ENCODE measurements at places on chromosomes 13 and 19.
A peak's percentile ranks its signal among the peaks of the same experiment; 100 is the strongest.

DNA sequence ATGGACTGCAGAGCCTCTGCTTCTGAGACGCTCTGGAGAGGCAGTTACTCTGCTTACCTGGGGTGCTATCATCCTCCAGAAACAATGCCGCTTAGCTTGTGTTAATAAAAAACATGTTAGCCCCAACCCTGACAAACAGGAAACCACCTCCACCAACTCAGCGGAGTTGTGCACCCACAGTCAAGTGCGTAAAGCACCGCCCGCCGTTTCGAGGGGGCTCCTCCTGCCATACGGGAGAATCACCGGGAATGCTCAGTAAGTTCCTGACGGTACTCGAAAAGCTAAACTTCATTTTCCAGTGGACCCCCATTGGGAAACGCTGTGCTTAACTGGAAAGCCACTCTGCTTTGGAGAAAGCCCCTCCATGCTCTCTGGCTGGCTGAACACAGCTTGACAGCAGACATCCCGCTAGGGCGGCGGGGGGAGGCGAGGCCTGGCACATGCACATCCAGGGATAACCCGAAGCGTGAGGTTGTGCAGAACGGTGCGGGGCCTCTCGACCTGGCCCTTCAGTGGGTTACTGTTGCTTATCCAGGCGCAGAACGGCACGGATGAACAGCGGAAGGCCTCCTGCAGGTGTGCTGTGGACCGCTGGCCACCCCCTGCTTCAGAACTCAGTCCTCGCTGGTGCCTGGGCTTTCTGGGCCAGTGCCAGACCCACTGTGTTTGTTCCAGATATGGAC, 17.1 kb downstream of the GAS6 start:
- DNase-seq: no peak

DNA sequence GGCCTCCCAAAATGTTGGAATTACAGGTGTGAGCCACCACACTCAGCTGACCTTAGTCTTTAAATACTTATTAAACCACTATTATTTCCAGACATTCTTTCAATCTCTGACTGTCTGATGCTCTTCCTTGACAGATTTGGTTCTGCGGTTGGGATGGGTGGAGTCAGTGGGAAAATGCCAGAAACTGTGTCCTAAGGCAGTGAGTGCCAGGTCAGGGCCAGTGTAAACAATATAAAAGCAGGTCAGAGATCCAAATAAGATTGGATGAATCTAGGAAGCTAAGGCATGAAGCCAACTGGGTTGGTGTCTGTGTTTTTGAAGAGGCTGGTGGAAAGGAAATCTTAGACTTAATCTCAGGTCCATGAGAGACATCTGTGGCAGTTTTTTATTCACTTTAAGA, 74.7 kb downstream of the KLF5 start:
- no peak for DNase-seq

DNA sequence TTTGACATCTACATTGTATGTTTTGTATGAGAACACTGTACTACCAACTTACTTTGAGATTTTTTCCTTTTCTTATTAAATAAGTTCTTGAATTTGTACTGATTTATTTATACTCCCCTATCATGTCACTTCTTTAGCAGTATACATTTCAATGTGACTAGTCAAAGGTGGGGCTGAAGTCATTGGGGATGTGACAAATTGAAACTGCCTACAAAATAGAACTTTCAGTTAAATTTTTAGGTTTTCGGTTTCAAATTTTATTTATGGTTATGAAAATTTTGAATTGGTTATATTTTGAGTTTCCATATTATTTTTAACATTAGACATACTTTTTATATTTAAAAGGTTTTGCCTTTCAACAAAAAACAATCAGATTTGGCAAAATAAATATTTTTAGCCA, 221.6 kb downstream of the NBEA start:
- no peak for DNase-seq

DNA sequence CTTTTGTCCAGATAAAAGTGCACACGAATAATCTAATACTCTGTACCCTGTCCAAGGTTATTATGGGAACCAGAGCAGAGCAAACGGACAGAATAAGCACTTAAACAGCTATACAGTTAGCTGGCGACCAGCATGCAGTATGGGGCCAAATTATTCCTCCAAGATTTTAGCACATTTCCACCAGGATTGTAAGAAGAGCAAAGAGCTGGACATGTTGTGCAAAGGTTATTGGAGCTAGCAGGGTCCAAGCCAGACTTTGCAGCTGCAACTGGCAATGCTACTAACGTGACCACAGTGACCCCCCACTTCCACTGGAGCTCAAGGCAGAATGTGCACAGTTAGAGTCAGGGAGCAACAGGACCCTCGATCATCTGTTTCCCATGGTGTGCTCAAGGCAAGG, 89.9 kb downstream of the COL4A1 start:
- no peak for DNase-seq

GRCh38 chr13:107516517-107516916, 698.8 kb downstream of the LIG4 start:
- DNase-seq: no peak

DNA sequence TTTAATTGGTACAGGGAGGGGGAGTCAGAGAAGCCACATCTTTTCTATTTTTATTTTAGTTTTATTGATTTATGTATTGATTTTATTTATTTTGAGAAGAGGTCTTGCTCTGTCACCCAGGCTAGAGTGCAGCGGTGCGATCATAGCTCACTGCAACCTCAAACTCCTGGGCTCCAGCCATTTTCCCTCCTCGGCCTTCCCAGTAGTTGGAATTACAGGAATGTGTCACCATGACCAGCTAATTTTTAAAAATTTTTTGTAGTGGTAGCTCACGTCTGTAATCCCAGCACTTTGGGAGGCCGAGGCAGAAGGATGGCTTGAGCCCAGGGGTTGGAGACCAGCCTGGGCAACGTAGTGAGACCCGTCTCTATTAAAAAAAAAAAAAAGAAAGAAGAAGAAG, 4.1 kb downstream of the IL27RA start:
- DNase-seq: no peak

DNA sequence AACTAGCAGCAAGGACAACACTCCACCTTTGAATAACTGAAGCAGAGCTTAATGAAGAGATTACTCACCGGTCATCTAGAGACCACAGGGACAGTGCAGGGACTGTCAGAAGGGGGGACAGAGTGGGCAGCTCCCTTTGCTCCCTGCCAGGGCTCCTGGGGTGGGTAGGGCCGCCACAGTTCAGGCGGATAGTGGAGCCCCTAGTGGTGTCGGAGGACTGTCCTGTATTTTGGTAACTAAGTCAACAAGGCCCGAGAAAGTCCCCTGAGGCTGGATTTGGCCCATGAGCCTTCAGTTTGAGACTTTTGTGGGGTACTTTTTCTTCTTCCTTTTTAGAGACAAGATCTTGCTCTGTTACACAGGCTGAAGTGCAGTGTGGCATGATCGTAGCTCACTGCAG, 44.6 kb downstream of the GJA3 start:
- no peak for DNase-seq

GRCh38 chr19:1168572-1169410, 5.3 kb downstream of the SBNO2 start:
- no peak for DNase-seq

DNA sequence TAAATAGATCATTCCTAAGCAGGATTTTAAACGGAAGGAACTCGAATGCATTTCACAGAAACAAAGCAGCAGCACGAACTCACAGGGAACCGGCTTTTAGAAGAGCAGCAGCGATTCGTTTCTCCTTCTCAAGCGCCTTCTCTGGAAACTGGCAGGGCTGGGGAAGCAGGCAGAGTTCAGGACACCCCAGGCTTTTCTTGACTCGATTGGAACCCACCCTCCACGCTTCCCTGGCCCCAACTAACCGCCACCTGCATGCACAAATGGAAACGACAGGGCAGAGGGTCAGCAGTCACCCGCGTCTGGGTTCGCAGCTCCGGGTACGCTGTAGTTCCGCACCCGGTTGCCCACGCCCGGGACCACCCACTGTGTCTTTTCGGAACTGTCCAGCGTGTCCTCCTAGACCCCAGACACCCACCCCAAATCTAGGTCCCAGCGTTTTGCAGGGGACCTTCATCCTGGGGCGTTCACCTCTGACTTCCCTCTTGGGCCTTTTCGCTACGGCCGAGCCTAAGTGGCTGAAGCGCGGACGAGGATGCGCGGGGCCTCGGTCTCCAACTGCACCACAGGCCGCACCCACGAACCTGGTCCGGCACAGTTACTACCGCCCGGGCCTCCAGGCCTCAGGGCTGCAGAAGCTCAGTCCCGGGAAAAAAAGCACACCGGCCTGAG, 500 bp downstream of the ZFP30 start:
- DNase-seq: peak; percentile 21

- no peak for DNase-seq
Measured at GRCh38 chr13:109949397-109949796, 163.0 kb upstream of the IRS2 start.

GRCh38 chr19:3095441-3096191, 1.5 kb downstream of the GNA11 start:
- DNase-seq: peak; percentile 68

GRCh38 chr19:6617374-6617773, 26.4 kb upstream of the CD70 start:
- no peak for DNase-seq

- DNase-seq: no peak
Measured at GRCh38 chr13:37797631-37798030, 71.9 kb downstream of the TRPC4 start.

GRCh38 chr13:70249332-70250064, 141.2 kb upstream of the KLHL1 start:
- DNase-seq: no peak

DNA sequence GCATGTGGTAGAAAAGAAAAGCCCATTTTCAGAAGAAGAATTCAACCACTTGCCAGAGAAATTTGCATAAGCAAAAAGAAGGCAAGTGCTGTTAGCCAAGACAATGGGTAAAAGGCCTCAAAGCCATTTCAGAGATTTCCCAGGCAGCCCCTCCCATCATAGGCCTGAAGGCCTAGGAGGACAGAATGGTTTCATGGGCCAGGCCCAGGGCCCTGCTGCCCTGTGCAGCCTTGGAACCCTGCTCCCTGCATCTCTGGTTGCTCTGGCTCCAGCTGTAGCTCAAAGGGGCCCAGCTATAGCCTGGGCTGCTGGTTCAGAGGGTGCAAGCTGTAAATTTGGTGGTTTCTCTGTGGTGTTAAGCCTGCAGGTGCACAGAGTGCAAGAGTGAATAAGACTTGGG, 212.8 kb downstream of the EFNB2 start:
- no peak for DNase-seq

DNA sequence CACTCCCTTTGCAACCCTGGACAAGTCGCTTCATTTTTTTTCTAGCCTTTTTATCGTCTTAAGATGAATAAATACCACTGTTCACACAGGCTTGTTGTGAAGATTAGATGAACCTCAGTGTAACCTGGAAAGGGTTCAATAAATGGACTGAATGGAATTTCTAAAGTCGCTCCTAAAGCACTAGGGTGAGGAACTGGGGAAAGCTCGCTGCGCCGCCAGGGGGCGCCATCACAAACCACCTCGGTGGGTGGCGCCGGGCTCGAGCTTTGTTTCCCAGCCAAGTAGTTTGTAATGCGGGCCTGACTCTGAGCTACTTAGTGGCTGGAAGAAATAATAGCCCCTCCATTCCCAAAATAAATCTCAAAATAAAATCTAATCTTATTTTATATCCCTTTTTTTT, 2.2 kb upstream of the CEACAM6 start:
- peak; percentile 82 for DNase-seq

DNA sequence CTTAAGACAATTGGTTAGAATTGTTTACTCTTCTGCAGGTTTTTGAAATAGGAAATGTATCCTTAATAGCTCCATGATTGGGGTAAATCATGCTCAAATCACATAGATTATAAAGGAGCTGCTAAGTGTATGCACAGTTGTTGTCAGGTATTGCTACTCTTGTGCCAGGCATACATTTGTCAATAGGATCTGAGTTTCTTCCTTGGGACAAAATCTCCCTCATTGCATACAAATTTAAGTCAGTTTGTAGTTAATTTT, 109.3 kb upstream of the MLNR start:
- DNase-seq: no peak

- DNase-seq: no peak
Measured at GRCh38 chr13:94610475-94610874, 8.8 kb downstream of the GPR180 start.

GRCh38 chr19:18254546-18255503, 19.4 kb downstream of the IQCN start:
- DNase-seq: no peak

- no peak for DNase-seq
Measured at GRCh38 chr13:106369091-106369490, 166.4 kb downstream of the EFNB2 start.

DNA sequence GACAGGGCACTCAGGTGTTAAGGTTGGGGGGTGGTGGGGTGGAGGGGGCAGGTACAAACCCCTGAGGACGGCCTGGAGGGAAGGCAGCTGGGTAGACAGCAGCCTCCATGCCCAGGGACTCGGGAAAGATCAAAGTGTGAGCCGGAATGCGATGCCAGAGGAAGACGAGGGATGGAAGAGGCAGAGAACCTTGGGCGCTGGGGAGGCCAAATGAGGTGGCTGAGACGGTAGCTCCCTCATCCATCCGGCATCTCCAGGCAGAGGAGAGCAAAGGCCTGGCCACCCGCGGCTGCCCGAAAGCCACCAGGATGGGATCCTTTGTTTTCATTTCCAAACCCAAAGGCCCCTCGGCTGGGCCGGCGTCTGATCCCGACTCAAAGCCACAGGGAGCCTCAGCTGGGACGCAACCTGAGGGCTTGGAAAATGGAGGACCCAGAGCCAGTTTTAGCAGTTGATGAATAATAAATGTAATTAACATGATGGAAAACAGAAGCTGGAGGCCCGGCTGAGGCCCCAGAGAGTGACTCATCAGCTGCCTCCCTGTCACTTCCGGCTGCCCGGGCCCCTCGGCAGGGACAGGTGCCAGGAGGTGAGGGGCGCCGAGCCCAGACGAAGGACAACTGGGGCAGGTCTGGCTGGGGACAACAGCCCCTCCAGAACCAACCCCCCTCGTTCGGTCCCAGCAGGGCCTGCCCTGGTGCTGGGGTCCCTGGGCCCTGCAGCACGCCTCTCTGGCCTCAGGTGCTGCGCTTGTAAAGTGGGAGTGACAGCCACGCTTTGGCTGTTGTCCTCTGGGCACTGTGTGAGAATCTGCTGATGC, 61.6 kb downstream of the CEBPG start:
- DNase-seq: no peak

GRCh38 chr13:29046588-29046987, 226.4 kb downstream of the MTUS2 start:
- no peak for DNase-seq

DNA sequence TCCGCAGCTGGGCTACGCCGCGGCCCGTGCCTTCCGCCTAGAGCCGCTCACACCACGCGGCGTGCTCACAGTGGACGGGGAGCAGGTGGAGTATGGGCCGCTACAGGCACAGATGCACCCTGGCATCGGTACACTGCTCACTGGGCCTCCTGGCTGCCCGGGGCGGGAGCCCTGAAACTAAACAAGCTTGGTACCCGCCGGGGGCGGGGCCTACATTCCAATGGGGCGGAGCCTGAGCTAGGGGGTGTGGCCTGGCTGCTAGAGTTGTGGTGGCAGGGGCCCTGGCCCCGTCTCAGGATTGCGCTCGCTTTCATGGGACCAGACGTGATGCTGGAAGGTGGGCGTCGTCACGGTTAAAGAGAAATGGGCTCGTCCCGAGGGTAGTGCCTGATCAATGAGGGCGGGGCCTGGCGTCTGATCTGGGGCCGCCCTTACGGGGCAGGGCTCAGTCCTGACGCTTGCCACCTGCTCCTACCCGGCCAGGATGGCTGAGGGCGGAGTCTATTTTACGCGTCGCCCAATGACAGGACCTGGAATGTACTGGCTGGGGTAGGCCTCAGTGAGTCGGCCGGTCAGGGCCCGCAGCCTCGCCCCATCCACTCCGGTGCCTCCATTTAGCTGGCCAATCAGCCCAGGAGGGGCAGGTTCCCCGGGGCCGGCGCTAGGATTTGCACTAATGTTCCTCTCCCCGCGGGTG, 7.4 kb downstream of the DBP start:
- DNase-seq: peak; percentile 24

- DNase-seq: no peak
Measured at GRCh38 chr19:49408816-49409440, 14.3 kb downstream of the PTH2 start.

- DNase-seq: peak; percentile 84
Measured at GRCh38 chr19:43620061-43621001, 902 bp upstream of the ZNF428 start.

Data from activated CD8-positive, alpha-beta memory T cell treated with anti-CD3 and anti-CD28 coated beads, Interleukin-2, amount 50 U/mL, for 4 hours (primary cell).